T-cell (primary cell): ENCODE measurements at places on chromosomes 4 and X.

DNA sequence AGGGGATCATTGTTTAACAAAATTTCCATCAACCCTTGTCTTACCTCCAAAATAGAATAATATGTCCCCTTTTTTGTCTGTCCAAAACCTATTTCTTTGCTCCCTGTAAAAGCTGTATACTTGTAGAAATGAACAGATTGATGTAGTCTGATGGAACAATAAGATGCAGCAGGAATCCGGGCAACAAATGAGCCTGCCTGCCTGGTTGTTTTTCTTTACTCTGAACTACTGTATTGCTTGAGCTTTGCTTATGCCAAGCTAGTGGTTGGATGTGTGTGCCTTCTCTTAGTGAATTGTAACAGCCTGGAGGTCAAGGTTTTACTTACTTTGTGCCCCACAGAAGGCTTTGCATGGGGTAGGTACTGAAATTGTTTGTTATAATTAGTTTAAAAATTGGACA, 116.2 kb upstream of the TLL1 start:
- no peak for DNase-seq

- no peak for DNase-seq
These were observed 187.6 kb downstream of the GUCY2F start for GRCh38 chrX:109294097-109294814.

GRCh38 chrX:71870208-71871098, 40.2 kb upstream of the NHSL2 start:
- DNase-seq: no peak

DNA sequence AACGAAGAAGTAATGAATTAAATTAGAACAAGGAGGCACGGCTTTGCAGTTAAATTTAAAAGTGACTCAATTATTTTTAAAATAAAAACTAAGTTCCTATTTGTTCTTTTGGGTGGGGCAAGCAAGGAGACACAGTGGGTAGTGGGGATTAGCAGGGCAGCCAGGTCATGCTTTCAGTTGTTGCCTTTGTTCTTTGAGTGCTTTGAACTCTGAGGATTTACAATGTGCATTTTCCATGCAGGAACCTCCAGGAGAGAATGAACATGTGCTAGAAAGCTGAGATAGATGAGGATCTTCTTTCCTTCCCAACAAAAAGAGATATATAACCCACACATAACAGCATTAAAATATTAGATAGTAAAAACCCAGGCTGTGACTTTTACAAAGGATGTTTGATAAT, 420.4 kb upstream of the CTSO start:
- DNase-seq: no peak

- DNase-seq: no peak
These were observed 263.2 kb downstream of the TECRL start for GRCh38 chr4:64146030-64146429.

DNA sequence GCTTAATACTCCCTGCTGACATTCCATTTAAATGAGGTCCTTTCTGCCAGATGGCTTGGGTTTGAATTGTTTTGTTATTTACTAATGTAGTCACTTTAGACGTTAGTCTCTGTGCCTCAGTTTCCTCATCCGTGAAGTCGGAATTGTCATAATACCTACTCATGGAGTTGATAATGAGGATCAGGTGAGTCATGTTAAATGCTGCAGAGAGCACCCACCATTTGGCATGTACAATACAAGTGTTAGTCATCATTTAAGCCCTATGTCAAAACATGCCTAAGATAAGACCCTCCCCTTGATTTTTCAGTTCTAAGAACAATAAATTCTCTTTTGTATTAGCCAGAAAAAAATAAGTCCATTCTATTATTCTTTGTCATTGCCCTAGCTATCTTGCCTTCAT, 534.8 kb upstream of the HTR2C start:
- DNase-seq: no peak

- DNase-seq: no peak
These were observed 62.3 kb downstream of the AGTR2 start for GRCh38 chrX:116232833-116233232.

GRCh38 chrX:24259544-24260240, 54.2 kb downstream of the SUPT20HL2 start:
- DNase-seq: peak; percentile 2

GRCh38 chrX:65528705-65529340, 5.8 kb downstream of the LAS1L start:
- peak; percentile 68 for DNase-seq

DNA sequence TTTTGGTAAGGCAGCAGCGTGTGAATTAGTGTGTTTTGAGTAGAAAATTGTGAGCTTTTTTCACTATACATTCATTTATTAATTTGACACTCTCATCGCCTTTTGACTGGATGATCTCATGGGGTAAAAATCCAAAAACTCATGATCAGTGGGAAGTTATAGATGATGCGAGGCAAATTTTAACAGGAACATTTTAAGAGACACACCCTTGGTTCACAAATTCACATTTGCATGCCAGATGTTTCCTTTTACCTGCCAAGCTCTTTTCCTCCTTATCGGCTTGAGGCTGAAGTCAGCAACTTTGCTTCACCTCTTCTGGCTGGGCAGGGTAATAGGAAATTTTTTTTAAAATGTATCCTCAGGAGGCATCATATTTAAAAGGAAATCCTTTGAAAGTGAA, 318.0 kb upstream of the HS3ST1 start:
- DNase-seq: no peak

DNA sequence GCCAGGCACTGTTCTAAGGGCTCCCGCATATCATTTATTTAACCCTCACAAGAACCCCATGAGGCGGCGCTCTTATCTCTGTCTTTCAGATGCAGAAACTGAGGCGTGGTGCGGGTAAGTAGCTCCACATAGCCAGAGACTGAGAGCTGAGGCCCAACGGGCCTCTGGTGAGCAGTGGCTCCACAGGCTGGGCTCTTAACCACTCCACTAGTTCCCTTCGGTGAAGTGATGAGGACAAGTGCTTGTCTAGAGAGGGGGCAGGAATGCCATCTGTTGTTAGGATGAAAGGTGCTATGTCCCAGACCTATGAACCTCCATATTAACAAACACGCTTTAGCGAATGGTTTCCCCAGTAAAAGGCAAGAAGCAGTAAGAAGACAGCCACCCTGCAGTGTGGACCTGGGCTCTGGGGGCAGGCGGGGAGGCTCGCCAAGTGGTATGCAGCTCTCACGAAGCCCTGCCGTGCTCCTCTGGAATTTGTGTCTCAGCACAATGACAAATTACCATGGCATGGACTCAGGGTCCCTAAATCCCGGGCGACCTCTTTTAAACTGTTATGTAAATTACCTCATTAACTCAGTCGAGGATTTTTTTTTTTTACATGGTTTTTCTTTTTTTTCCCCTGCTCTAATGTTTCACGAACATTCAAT, 20.9 kb upstream of the S100G start:
- DNase-seq: no peak

DNA sequence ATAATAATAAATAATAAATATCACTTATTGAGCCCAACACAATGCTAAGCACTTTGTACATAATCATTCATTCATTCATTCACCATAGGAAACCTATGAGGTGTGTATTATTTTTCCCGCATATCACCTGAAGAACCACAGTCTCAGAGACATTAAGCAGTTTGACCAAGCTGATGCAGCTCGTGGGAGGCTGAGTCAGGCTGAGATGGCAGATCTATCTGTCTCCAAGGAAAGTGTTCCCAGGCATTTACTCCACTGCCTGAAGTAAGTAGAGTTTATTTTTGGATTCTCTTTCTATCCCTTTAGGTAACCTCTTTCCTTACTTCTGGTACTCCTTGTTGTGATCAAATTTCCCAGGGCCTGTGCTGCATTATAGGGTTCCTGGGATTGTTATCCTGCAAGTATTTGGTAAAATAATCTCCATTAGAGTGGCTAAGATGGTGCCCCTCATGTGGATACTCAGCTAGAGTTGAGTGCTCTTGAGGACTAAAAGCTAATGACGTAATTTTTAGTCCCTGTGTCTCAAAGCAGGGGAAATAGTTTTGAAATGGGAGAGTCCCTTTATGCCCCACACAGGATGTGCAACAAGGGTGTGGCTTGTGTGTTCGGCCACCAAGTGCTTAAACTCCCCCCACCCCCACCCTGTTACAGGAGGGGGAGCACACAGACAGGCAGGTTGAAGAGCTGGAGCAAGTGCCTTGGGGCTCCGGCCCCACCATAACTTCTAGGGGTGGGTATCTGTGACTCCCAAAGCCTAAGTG, 467.0 kb downstream of the STIM2 start:
- DNase-seq: no peak

DNA sequence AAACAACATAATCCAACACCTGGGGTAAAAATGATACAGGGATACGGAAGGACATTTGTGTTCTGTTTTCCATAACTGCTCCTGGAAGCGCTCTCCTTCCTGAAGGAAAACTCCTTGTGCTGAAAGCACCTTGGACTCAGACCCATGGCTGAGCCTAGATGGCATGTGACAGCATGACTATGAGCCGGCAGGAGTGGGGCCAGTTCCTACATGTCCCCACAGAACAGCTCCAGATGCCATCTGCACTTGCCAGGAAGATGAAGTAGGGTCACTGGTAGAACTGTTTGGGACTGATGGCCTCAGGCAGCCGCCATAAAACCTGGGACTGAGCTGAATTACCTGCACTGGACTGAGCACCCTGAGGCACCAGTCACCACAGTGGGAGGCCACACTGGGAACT, 56.0 kb upstream of the BCLAF3 start:
- no peak for DNase-seq

DNA sequence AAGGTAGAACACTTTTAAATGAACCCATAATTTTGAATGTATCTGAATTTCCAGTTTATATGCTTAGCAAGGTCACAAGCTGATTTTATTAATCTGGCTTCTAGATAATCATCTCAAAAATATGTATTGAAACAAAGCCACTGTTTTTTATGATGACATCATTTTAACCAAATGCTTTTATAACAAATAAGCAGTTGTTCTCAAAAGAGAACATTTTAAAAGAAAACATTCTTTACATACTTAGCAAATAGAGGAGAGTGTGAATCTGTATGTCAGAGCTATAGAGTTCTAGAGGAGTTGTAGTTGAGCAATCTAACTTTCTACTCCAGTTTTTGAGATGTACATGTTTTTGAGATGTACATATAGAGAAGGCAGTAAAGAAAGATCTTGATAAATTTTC, 42.5 kb downstream of the LAMP2 start:
- DNase-seq: no peak

GRCh38 chrX:120839491-120839890, 36.2 kb downstream of the CT47B1 start:
- DNase-seq: no peak

DNA sequence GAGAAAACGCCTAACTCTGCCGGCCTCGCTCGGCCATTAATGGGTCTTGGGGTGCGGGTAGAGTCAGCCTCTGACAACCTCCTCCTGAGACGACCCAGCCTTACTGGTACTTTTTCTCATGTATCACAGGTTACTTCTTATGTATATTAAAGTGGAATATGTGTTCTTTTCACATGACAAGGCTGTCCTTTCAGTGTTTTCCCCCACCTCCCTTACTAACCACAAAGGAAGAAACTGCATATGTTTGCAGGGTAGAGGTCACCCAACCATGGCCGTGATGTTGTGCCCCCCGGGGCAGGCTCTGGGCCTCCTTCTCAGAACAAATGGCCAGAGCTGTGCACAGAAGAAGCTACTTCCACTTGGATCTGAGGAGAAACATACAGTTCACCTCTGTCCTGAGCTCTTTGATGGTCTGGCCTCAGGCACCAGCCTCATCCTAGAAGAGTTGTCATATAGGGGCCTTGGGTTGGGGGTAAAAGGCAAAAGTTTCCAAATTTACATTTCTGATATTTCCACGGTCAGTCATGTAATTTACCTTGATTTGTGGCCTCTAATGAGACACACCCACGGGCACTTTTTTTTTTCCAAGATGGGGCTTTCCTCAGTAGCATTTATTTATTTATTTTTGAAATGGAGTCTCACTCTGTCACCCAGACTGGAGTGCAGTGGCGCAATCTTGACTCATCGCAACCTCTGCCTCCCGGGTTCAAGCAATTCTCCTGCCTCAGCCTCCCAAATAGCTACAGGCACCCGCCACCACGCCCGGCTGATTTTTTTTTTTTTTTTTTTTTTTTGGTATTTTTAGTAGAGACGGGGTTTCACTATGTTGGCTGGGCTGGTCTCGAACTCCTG, 1.9 kb downstream of the SOWAHD start:
- no peak for DNase-seq

DNA sequence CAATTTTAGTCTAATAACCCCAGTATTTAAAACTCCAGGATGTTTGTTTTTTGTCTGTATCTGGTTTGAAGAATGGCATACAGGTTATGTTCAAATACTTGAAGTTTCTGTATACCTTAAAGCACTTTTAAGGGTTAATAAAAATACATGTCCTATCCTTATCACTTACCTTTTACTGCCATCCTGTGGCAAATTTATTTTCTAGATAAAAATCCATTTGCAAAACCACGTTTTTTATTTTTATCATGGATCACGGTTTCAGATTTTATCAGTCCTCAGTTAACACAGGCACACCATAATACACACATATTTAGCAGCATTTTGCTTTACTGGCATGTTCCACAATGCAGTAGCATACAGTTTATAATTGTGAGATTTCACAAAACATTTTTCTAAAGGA, 113.3 kb upstream of the H2AZ1 start:
- DNase-seq: no peak

- DNase-seq: no peak
These were observed 184.4 kb downstream of the SH2D1A start for GRCh38 chrX:124530803-124531202.

- DNase-seq: no peak
These were observed 630 bp downstream of the SMARCA5 start for GRCh38 chr4:143514169-143514495.
